ENCODE measurements at places on chromosomes 13 and 19.

DNA sequence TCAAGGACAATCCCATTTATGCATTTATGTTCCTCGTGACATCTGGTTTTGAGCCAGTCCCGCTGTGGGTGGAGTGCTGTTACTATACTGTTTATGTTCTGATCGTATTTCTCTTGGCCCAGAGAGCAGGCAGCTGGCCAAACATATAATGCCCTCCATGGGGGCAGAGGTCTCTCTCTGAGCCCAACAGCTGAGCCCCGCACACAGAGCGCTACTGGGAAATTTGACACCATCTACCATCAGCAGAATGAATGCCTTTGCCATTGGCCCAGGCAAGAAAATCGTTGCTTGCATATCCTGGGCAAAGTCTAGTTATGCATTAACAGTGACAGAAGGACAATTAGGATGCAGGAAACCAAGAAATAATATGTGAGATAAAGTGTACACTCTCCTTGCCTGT is 126.8 kb upstream of the CACNA1A start:
- DNase-seq, result no peak

DNA sequence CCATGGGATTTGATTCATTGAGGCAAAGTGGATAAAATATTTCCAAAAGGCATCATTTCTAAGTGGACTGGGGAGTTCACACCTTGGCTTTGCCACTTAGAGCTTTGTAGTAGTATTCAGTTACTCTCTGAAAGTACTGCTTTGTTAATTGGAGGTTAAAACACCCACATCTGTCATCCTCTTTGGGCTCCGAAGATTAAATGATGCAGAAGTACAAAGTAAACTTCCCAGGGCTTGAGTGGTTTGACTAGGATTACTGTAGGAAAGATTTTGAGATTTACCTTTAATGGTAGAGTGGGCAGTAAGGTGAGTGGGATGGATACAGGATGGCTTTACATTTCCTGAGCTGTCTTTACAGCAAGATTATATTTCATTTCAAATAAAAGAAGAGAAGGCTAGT is 42.4 kb downstream of the WASF3 start:
- DNase-seq, result no peak

GRCh38 chr13:28819735-28820098 is 422 bp upstream of the MTUS2 start:
- DNase-seq, result peak; percentile 59

DNA sequence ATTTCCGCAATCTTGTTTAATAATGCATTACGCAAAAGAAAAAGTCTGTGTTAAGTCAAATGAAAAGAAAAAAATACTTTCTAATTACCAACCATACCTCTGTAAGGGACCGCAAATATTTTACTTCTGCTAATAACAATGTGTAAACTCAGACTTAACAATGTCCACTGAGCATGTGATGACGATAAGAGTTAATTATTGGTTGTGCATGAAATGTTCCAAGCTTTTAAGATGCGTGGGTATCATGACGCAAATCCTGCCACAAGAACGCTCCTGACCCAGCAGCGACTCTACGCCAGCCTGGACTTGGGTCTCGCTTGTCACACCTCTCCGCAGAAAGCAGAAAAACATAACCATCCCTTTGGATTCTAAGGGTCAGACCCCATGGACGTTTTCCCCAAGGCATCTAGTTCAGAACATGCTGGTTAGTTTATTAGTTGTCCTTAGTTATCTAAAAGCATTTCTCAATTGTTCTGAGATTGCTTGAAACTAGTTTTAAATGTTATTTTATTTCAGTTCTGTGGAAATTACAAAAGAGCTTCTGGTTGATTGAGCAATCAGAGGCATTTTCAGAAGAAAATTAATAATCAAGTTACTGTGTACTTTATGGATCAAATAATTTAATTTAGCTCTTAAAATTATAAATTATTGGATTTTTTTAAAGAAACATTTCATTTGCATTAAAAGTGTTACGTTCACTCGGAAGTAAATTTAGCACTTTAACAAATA is 779.9 kb upstream of the ARGLU1 start:
- no peak for DNase-seq

DNA sequence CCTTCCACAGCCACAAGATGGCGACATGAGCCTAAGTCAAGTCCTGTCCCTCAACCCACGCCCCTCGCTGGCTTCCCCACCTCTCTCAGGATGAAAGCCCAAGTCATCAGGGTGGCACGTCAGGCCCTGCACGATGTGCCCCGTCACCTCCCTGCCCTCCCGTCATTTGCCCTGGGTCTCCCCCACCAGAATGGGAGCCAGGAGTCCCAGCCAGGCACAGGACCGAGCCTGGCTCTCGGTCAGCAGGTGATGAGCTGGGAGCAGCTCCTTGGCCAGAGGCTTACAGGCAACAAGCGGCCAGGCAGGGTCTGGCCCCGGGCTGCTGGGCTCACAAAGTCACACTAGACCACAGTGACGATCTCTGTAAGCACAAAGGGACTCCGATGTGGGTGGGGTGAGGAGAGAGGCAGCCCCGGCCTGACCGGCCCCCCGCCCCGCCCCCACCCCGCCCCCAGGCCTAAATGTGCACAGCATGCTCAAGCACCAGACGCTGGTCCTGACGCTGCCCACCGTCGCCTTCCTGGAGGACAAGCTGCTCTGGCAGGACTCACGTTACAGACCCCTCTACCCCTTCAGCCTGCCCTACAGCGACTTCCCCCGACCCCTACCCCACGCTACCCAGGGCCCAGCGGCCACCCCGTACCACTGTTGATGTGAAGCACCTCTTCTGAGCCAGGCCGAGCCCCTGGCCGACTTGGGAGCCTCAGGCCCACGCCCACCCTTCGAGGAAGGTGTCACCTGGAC is 7.3 kb downstream of the MRPL4 start:
- DNase-seq, result peak; percentile 89

DNA sequence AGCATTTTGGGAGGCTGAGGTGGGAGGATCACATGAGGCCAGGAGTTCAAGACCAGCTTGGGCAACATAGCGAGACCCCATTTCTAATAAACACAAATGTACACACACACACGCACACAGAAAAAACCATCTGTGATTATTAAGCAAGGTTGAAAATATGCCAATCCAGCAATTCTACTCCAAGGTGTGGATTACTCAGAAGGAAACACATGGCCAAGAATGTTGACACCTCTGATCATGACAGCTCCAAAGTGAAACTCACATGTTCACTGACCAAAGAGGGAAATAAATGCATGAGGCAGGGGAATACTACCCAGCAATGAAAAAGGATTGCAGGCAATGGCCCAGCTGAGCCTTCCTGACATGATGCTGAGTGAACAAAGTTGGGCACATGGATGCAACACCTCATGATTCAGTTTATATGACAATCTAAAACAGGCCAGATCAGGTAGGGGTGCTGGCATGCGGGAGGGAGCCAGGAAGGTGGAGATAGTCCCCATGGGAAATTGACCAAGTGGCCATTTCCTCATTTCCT is 4.4 kb downstream of the DOCK6 start:
- no peak for DNase-seq

- no peak for DNase-seq
Observed at GRCh38 chr13:41858780-41859179, 102.1 kb downstream of the VWA8 start.

- no peak for DNase-seq
Observed at GRCh38 chr19:44753626-44753931, 5.1 kb downstream of the BCL3 start.

DNA sequence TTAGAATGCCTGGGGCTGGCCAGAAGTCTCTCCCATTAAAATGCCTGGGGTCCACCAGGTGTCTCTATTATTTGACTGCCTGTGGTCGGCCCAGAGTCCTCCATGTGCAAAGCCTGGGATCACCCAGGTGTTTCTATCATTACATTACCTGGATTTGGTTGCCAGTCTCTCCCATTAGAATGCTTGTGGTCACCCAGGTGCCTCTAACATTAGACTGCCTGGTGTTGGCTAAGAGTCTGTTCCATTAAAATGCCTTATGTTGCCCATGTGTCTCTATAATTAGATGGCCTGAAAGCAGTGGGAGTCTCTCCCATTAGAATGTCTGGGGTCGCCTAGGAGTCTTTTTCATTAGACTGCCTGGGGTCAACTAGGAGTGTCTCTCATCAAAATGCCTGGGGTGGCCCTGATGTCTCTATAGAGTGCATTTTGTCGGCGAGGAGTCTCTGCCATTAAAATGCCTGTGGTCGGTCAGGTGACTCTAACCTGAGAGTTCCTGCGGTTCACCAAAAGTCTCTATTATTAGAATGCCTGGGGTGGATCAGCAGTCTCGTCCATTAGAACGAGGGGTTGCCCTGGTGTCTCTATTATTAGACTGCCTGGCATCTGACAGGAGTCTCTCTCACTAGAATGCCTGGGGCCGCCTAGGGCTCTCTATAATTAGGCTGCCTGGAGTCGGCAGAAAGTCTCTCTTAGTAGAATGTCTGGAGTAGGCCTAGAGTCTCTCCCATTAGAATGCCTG is 1540.5 kb downstream of the UQCRFS1 start:
- no peak for DNase-seq

DNA sequence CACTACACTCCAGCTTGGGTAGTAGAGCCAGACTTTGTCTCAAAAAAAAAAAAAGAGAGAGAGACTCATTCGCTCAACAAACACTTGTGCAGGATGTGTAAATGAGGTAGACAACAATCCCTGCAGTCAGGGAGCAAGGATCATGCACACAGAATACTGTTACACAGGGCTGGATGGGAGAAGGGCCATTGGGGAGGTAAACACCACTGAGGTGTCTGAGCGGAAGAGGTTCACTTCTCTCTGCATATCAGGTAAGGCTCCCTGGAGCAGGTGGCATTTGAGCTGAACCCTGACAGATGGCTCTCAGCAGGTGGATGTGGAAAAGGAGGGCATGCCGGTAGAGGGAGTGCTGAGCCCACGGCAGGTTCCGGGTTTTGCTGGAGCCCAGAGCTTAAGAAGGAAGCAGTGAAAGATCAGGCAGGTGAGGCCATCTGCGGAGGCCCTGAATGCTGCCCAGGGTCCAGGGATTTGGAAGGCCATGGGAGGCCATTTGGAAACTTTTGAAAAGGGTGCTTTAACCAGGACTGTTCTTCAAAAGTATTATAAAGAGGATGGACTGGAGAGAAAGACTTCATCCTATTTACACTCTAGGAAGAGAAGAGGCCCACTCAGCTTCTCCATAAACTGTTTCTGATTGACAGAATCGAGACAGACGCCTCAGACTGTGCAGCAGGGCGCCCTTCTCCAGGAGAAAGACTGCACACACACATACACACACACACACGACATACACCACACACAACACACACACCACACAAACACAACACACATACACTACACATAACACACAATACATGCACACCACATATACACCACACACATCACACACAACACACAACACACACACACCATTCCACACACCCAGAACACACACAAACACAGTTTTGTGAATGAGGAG is 199.4 kb downstream of the USP12 start:
- peak; percentile 27 for DNase-seq
